ENCODE measurements at places on chromosomes 4 and X.

- peak; percentile 69 for DNase-seq
Observed at GRCh38 chrX:17595456-17596035, 141.7 kb upstream of the SCML1 start.

DNA sequence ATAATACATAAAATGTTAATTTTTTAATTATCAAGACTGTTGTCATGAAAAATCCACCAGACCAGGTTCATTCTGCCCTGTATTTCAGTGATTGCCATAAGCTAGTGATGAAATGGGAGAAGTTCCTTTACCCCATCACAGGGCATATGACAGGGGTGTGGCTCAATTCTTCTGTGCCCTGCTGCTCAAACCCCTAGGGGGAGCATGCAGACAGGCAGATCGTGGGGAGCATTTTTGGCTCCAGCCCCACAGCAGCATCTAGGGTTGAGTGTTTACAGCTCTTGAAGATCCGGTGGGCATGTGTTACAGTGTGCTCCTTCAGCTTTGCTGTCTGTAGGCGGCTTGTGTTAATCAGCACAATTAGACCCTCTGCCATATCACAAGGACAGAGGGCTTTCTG lies 700.7 kb downstream of the PCDH18 start:
- no peak for DNase-seq

DNA sequence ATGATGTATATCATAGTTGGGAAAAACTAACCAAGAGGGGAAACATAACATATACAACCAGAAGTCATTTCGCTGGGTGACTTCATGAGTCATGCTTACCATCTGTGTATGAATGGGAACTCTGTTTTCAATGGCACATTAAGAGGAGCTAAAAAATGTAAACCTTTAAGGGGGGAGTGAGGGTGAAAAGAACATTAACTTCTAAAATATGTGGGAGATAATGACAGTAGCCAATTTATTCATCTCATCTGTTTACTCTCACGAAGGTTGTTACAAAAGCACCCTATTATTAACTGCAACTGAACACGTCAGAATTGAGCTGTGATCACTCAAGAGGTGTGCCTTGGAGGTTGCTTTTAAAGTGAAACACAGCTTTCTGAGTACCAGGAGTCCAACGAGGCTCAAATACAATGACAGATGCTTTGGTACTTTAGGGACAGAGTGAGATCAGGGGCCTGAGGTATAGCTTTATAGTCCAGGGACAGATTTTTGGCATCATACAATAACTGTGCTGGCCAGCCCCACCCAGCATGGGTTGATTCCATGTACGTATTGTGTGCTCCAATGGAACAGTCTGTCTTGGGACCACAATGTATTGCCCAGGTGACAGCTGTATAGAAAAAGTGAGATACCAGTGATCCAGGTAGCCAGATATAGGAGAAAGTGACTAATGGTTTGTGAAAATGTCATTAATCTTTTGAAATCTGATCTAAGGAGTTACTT lies 107.3 kb downstream of the AMMECR1 start:
- peak; percentile 90 for DNase-seq

DNA sequence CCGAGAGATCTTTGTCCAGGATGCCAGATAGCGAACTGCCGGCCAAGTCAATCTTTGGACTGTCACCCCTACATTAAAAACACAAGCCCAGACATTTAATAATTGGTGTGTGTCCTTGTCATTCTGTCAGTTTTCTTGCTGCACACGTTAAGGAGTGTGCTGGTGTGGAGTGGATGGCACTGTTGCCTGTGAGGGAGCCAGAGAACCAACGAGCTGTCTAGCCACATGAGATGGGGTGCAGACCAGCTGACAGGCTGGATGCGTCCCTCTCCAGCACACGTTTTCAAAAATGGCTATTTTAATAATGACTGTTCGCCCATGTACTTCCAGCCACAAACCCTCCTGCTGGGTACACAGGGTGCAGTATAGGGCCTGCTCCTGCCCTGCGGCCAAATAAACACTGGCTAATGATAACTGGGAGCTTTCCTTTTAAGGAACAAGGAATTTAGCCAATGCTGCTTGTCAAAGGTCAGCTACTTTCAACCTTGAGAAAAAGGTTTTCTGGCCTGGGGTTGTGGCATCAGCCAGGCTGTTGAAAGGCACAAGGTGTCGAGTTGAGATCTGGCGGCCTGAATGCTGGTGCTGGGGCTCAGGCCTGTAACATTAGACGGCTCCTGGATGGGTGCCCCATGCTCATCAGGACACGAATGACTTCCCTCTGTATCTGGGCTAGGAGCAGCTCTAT lies 54.0 kb upstream of the MAP3K15 start:
- no peak for DNase-seq

DNA sequence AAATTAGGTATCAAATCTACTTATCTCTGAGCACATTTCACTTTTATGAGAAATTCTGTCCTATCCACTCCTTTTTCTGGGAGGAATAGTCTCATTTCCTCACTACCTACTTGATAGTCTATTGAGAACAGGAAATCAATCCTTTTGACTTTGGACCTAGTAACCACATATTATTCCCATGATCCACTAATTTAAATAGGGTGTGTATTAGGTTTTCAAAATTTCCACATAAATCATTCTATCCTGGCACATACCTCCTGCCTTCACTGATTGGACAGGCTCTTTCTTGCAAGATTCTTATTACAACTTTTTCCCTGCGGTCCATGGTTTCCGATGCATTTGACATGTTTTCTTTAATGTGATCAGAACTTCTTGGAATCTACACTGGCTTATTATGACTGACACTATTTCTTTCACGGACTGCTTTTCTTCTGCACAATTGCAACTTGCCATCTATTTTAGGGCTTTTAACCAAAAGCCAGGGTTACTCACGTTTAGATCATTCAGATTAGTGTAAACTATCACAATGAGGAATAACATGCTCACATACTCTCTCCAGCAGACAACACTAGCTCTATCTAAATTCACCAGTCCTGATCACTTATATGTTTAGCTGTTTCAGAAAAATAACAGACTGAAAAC lies 419.9 kb upstream of the SLIT2 start:
- DNase-seq, result peak; percentile 29

DNA sequence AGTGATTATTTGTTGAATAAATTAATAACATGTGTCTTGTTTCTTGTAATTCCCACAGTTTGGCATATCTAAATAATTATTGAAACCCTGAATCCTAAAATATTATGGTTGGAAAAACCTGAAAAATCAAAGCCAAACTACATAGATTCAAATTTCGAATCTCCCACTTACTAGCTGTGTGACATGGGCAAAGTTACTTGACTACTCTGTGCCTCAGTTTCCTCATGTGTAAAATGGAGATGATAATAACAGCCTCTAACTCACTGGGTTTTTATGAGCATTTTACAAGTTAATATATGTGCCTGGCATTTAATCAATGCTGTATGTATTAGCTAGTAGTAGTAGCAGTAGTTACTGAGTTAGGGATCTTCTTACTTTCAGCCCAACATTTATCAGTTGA lies 34.6 kb upstream of the BRS3 start:
- no peak for DNase-seq

DNA sequence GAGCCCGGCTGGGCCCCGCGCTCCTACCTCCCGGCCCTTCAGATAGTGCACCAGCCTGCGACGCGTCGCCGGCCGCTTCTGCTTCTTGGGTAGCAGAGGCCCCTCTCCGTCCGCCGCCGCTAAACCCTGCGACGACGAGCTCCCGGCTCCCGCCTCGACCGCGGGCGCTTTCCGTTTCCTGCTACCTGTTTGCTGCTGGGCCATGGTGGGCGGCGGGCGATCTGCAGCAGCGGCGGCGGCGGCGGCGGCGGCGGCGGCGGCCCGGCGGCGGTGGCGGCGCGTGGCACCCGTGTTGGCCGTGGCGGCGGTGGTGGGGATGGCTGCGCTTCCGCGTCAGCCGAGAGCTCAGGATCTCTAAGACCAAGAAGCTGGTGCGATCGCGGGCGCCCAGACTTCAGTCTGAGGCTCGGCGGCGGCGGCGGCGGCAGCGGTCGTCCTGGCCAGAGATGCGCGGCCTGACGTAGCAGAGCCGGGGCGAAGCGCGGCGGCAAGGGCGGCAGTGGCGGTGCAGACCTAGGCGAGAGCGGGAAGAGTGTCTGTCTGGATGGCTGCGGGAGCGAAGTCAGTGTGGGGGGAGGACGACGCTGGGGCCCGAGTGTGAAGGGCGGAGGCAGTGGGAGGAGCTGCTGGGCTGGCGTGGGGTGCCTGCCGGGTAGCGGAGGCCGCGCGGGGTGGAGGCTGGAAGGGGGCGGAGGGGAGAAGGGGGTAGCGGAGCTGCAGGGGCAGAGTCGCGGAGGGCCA lies at the start of gene DCAF12L2:
Gene DCAF12L2 (minus strand): TSS at position 569 of the 741 bp plus-strand sequence. CDS start 365 bp downstream, at position 204.
- DNase-seq, result no peak

DNA sequence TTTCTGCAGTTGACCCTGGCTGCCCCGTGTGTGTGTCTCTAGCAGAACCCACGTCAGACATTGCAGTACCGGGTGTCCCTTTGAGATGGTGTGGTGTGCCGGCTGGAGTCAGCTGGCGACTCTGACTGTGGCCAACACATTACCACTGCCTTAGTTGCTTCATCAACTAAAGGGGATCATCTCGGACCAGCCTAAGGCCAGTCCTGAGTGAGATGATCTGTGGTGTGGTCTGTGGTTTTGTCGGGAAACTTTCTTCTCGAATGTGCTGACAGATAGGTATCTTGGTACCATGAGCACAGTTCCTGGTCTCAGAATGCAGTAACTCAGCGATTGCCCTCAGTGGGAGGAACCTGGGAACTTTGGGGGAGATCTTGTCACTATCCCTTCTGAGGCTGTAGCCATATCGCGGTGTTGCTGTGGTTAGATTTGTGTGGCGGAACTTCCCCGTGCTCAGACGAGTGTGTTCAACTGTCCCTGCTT lies 15.8 kb downstream of the TBC1D14 start:
- no peak for DNase-seq

DNA sequence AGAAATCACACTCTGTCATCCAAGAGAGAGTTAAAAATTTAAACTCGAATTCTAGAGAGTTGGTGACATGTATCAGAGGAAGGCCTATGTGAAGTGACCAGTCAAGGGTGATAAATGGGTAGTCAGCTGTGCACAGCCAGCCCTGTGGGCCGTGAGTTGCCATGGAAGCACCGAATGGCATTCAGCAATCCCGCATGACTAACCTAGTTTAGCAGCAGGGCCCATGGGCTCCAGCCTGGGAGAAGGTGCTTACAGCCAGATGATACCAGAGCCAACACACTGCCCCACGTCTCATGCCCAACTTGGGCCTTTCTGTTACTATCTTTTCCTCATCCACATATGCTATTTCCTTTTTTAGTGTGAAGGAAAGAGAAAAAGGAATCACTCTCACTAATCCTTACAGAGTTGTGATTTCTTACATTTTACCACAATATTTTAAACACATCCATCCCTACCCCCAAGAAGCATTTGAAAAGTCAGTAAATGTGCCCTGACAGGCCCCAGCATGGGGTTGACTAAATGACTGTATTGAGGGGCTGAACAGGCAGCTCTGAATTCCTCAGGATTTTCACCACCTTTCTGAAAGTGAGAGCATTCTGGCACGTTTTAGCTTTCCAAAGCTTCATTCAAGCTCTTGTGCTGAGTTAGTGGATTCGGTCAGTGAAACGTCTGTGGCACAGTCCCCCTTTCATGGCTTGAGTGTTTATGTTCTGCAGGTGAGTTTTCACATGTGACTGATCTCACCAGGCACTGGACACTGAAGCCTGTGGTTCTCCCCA lies 104.2 kb downstream of the AFF1 start:
- peak; percentile 92 for DNase-seq

GRCh38 chr4:173543266-173543665 lies 13.2 kb upstream of the HAND2 start:
- no peak for DNase-seq

- no peak for DNase-seq
Observed at GRCh38 chr4:155704841-155705404, 38.3 kb downstream of the GUCY1A1 start.

GRCh38 chrX:68944211-68944610 lies 115.4 kb downstream of the EFNB1 start:
- DNase-seq, result no peak

GRCh38 chrX:108271397-108271787 lies 166.8 kb downstream of the COL4A6 start:
- DNase-seq, result no peak

DNA sequence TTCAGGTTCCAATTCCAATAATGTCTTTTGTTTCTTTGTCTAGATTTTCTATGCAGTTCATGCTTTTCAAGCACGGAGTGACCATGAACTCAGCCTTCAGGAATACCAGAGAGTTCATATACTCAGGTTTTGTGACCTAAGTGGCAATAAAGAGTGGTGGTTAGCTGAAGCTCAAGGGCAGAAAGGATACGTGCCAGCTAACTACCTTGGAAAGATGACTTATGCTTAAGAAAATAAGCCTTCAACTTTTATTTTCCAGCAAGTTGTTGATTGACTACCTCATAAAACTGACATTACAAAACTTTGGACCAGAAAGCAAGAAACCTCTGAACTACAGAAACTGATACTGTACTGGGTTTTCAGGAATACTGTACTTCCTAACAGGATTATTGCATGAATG lies 30.8 kb downstream of the INTS12 start:
- no peak for DNase-seq

GRCh38 chr4:17092736-17093437 lies 194.4 kb upstream of the LDB2 start:
- peak; percentile 17 for DNase-seq

DNA sequence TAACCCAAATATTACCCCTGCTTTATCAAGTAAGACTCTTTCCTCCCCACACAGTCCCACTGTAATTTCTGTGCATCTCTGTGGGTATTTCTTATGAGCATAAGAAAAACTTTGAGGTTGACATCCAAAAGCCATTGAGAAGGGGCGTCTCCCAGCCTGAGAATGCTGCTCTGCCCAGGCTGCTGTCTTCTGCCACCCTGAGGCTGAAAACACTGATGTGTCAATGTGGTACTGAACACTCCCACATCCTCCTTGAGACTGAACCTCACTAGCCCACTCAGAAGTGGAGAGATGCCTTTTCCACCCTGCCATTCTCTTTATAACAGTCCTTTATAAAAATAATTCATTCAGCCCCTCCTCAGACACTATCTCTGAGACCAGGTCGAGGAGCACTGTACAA lies 120.8 kb downstream of the SMIM20 start:
- DNase-seq, result no peak

DNA sequence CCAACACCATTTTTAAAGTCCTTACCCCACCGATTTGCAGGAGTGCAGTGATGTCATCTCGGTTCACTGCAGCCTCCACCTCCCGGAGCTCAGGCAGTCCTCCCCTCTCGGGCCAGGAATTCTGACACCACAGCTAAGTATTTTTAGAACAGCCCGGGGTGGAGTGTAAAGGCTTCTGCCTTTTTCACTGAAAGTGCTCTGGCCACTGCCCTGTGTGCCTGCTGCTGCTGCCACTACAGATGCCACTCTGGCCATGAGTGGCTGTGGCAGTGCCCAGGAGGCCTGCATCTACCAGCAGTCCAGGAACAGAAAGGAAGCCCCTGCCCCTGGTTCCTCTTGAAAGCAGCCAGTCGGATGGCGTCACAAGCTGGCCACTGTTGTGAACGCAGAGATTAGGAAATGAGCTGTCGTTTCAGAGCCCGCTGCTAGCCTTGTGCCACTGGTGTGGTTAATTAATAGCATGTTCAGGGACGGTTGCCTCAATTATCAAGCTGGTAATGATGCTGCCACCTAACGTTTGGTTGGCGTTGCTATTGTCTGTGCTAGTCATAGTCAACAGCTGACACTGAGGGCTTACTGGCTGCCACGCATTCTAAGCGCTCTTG lies 23.6 kb upstream of the TBC1D14 start:
- peak; percentile 85 for DNase-seq

Measured in AG10803 (cell line).